ENCODE measurements at places on chromosomes 3 and 15. TPM values are rescaled to one million over a fixed set of nuclear protein-coding genes. Genes with fewer than 3 reads are reported as not detected.

LRTM1 gene
- not detected for total RNA-seq

CCDC191 gene
- total RNA-seq, result 0.80 TPM

CSPG5 gene
- total RNA-seq, result 1.5 TPM

IL12A gene
- total RNA-seq, result 1.1 TPM

LHFPL4 gene
- total RNA-seq, result 14.6 TPM

DNA sequence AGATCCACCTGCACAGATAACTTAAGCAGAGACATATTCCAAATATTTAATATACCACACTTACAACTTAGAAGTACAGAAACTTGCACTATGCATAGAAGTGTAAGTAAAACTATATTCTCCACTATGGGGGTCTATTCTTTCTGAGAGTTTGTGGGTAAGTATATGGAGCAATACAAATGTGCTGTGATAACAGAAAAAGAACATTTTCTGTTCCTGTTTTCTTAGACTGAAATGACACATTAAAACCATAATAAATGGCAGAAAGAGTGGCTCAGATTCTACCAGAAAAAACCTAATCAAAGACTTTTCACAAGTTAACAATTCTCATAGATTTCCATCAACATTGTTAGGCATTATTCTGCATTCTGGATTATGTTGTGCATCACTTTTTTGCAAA, 96.6 kb upstream of the WNT7A start:
- no peak for DNase-seq

- DNase-seq, result no peak
Measured at GRCh38 chr3:40585381-40586016, 60.7 kb downstream of the ZNF621 start.

- DNase-seq, result peak; percentile 75
Measured at GRCh38 chr3:133896002-133896761, 500 bp upstream of the RAB6B start.

- no peak for DNase-seq
Measured at GRCh38 chr3:196477678-196478077, 25.9 kb downstream of the RNF168 start.

Measured in H7 (cell line).